ENCODE measurements at places on chromosomes 3 and 15.
A peak's percentile ranks its signal among the peaks of the same experiment; 100 is the strongest.

DNA sequence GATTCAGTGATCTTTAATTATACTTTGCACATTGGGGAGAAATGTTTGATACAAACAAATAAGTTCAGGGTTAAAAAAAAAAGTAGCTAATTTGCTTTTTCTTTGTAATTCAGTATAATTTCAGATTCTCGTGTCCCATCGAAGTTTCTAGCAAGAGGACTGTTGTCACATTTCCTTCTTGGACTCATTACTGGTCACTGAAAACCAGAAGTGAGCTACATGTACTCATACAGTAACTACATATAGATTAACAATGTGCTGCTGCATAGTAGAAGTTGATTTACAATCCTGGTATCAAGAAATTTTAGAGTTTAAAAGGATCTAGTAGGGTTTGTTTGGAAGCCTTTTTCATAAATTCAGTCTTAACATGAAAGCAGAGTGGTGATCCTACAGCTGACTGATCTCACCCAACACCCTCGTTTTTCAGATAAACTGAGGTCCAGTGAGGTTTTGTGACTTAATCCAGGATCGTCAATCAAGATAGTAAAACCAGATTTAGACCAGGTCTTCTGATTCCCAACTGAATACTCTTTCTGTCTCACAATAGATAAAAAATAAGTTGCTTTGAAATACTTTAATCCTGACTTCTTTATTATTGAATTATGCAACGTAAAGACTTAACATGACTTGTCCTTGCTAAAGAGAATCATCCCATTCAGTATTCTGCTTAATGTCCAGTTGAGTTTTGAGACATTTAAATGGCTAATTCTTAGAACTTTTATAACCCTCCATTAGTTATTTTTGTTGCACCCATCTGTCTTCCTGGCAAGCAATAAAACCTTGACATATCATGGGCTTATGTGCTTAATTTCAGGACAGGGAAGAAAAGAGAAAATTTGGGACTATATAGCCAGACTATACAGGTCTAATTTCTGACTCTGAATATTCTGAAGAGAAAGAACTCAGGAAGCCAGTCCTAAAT lies 2.8 kb downstream of the SEC62 start:
- no peak for DNase-seq

DNA sequence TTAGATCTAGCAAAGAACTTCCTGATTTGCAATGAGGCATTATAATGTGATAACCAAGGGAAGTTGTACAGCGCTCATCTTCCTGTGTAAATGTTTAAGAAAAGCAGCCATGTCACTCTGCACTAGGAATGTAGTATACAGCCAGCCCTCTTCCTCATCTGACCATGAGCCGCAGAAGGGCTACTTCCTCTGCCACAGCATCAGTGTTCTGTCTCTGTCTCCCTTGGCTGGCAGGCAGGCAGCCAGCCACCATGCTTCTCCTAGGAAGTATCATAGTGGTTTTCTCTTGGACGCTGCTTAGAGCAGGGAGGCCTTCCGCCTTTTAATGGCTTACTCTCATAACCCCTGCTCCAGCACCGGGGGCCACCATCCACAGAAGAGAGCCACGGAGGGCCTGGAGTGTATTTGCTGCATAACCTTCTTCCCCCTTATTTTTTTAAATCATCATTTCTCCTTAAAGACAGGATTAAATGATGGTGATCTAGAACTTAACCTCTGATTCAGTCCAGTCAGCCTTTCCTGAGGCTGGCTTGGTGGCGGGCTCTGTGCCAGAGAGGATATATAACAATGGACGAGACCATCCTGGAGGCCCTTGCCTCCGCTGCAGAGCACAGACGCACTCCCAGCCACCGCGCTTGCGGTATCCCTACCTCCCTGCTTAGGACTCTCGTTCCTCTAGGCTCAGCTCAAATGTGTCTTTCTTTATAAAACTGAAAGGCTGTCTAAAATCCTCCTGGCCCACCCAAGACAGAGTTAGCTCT lies 57.3 kb upstream of the PLXNA1 start:
- DNase-seq: no peak

GRCh38 chr3:72657666-72658065 lies 190.6 kb downstream of the SHQ1 start:
- DNase-seq: peak; percentile 19

GRCh38 chr3:196096382-196096953 lies 14.6 kb upstream of the TFRC start:
- DNase-seq: no peak

DNA sequence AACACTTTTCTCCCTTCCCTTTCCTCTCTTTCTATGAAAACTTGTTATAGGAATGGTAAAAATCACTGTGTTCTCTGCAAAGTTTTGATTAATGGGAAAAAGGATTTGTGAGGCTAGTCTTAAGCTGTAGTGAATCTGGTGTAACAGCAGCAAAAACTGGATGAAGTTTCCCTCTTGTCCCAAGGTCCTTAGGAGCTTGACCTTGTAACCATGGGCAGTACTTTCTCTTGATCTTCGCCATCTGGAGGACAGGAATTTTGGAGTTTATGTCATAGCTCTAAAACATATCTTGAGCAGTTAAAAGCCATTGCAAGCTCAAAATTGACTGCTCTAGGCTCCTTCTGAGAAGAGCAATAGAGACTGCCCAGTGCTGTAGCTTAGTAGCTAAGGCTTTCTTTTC lies 56.5 kb upstream of the GPD1L start:
- DNase-seq: no peak
